ENCODE measurements at places on chromosomes 1 and 21. TPM values are rescaled to one million over a fixed set of nuclear protein-coding genes. Genes with fewer than 3 reads are reported as not detected.

KIRREL1 gene
- 0.03 TPM for polyA plus RNA-seq

C4BPB gene
- 266 TPM for polyA plus RNA-seq

KRTAP19-1 gene
- not detected for polyA plus RNA-seq

SYT11 gene
- polyA plus RNA-seq, result 0.59 TPM

DNA sequence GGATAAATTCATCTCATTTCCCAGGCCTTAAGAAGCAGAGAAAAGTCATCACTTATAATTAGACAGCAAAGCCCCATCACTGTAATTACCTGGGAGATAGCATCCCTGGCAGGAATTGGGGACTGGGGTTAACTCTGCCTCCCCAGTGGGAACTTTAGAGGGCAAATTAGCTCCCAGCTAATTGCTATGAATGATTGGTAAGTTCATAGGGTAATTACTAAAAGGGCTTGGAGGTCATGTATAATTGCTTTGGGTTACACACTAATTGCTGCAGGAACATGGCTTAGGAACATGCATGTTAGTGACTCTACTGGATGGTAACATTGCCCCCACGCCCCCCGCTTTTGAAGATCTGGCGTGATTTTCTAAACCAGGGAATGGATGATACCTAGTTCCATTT, 64.8 kb downstream of the UBE2T start:
- no peak for DNase-seq

- no peak for DNase-seq
Measured at GRCh38 chr1:32743380-32744070, 41.0 kb upstream of the SYNC start.

GRCh38 chr1:30815556-30815955, 58.0 kb upstream of the LAPTM5 start:
- no peak for DNase-seq

DNA sequence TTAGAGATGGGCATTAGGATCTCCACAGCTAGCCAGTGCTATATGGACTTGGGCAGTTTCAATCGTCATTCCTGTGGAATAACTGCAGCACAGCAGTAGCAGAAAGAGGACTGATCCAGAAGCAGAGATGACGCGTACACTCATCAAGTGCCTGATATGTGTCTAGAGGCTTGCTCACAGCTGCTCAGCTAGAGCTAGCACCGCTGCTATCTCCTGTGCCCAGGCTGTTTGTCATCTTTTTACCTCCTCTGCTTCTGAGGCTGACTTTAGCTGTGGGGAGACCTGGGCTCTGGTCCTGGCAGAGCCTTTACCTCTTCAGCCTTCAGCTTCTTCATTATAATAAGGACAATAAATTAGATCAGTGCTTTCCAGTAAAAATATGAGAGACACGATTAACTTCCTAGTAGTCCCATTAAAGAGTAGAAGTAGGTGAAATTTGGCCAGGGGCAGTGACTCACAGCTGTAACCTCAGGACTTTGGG, 5.3 kb downstream of the TENT5C start:
- DNase-seq, result no peak

GRCh38 chr1:70420320-70420719, 9.3 kb downstream of the CTH start:
- DNase-seq, result no peak

- no peak for DNase-seq
Measured at GRCh38 chr1:110255392-110255787, 45.3 kb downstream of the KCNC4 start.

Measured in HepG2 (cell line).